ENCODE measurements at places on chromosomes 1 and 21.

DNA sequence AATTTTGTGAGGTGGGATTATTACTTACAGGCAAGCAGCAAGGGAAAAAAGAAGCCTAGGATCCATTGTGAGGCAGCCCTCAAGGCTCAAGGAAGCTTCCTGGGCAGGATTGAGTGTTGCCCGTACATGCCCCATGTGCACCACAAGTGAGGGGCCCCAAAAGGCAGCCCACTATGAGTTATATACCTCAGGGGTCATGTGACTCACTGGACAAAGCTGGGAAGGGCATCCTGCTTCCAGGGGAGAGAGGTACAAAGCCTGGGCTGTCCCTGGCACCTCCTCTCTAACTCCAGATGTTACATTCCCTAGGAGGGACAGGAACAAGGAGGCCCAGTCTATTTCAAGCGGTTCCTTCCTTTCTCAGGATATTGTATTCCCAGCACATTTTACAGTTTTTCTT is 34.0 kb upstream of the CD1D start:
- no peaks in the 10 kb centered on the region for H3K36me3 ChIP-seq
- DNase-seq: no peak
- H3K4me1 ChIP-seq: peaks cover 15% of the 10 kb centered on the region
- H3K4me3 ChIP-seq: no peak overlapping the region
- no peaks in the 10 kb centered on the region for H3K27me3 ChIP-seq

- H3K4me3 ChIP-seq: no peak overlapping the region
- no peak overlapping the region for H3K27ac ChIP-seq
- no peaks in the 10 kb centered on the region for H3K27me3 ChIP-seq
Measured at GRCh38 chr1:203150511-203151297, 23.2 kb downstream of the ADORA1 start.

- H3K4me3 ChIP-seq: no peak overlapping the region
- H3K27me3 ChIP-seq: no peaks in the 10 kb centered on the region
- H3K27ac ChIP-seq: no peak overlapping the region
Measured at GRCh38 chr1:89847191-89847729, 26.4 kb downstream of the LRRC8D start.

DNA sequence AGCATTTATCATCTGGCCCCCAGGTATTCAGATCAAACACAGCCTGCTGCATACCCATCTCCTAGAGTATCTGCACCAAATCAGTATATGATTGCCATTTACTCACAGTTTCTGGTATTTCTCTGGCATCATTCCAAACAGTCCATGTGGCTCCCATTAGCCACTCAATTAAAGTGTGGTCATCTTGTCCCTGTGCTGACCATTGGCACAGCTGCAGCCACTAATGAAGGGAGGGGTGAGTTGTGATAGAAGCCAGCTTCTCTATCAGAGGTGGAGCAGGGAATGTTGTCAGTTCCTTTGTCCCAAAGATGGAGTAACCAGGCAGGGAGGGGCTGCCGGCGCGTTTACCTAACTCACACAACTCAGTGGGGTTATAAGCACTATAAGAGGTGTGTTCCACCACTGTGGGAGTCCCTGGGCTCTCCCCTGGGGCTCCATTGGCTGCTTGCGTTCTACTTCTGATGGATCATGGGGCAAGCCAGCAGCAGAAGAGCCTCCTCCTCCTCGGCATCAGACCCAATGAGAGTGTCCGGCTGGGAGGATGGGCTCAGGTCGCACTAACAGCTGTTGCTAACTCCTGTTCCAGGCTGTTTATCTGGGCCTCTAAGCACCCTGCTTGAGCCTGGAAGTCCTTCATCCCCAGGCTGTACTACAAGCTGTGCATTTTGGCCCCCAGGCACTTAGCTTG is 108.6 kb downstream of the GDAP2 start:
- H3K27me3 ChIP-seq: no peaks in the 10 kb centered on the region
- no peak overlapping the region for H3K4me3 ChIP-seq
- no peaks in the 10 kb centered on the region for H3K4me1 ChIP-seq
- H3K27ac ChIP-seq: no peak overlapping the region
- H3K36me3 ChIP-seq: no peaks in the 10 kb centered on the region
- DNase-seq: no peak

DNA sequence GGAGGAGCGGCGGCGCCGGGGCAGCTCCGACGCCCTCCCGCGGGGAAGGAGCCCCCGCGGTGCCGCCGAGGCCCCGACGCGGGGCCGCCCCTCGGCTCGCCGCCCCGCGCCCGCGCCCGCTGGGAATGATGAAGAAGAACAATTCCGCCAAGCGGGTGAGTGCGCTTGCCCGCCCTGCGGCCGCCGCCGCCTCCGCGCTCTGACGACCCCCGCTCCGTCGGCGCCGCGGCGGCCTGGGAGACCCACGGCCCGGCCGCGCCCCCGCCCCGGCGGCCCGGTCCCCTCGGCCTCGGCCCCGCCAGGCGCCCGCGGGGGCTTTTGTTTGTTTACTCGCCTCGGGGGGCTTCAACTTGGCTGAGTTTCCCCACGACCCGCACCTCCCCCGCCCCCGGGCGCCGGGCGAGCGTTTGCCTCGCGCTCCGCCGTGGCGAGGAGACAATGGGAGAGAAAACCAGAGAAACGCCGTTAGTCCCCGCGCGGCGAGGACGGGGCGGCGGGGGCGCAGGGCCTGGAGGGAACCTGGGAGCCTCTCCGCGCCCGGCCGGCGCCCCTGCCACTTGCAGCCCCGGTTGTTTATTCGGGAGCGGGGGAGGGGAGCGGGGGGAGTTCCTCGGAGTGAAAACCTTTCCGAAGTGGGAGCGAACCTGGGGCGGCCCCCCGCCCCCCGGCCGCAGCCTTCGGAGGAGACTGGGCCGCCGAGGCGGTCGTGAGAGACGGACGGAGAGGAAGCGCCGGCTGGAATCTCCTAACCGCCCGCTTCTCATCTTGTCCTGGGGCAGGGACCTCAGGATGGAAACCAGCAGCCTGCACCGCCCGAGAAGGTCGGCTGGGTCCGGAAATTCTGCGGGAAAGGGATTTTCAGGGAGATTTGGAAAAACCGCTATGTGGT is 661 bp downstream of the PLEKHO1 start:
- H3K36me3 ChIP-seq: peaks cover 14% of the 10 kb centered on the region
- H3K27me3 ChIP-seq: no peaks in the 10 kb centered on the region
- H3K4me1 ChIP-seq: peaks cover 25% of the 10 kb centered on the region
- DNase-seq: peak; percentile 23
- H3K27ac ChIP-seq: peak overlapping the region; percentile 79

DNA sequence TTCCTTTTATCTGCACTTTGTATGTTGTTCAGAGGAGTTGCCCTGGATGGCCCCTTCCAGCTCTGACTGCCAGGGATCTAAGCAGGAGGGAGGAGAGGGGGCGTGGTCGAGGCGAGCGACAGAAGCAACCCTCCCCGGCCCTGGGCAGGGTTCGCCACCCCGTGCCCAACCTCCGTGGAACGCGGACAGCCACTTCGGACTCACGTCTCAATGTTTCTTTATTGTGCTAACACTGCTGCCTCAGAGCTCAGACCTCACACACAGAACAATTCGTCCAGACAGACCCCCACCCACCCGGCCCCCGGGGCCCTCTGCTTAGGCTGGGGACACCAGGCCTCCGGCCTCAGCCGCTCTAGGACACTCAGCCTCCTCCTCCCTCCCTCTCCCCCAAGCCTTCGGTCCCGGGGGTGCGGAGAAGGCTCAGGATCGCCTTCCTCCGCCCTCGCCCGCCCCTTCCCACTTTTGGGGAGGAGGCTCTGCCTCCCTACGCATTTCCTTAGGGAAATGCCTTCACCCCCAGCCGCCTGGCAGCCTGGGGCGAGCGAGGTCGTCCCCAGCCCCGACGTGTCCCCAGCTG is 8.3 kb downstream of the VSIG8 start:
- DNase-seq: no peak
- H3K27me3 ChIP-seq: no peaks in the 10 kb centered on the region
- H3K4me3 ChIP-seq: peak overlapping the region; percentile 66
- peak overlapping the region; percentile 51 for H3K27ac ChIP-seq

GRCh38 chr1:169538998-169539871 is 47.0 kb downstream of the F5 start:
- H3K4me3 ChIP-seq: no peak overlapping the region
- no peaks in the 10 kb centered on the region for H3K4me1 ChIP-seq
- no peaks in the 10 kb centered on the region for H3K36me3 ChIP-seq
- H3K27me3 ChIP-seq: no peaks in the 10 kb centered on the region
- no peak for DNase-seq

DNA sequence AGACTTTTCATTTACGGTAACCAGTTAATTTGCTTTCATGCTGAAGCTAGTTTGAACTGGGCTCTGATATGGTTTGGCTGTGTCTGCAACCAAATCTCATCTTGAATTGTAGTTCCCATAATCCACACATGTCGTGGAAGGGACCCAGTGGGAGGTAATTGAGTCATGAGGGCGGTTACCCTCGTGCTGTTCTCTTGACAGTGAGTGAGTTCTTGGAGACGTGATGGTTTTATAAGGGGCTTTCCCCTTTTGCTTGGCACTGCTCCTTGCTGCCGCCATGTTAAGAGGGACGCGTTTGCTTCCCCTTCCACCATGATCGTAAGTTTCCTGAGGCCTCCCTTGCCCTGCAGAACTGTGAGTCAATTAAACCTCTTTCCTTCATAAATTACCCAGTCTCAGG is 10.3 kb upstream of the FHAD1 start:
- H3K36me3 ChIP-seq: no peaks in the 10 kb centered on the region
- DNase-seq: no peak

Data from CD8-positive, alpha-beta memory T cell (primary cell).